ENCODE measurements at places on chromosomes 3 and 15. TPM values are rescaled to one million over a fixed set of nuclear protein-coding genes. Genes with fewer than 3 reads are reported as not detected.

Gene REC114
- total RNA-seq, result not detected

Gene IDH2
- 48.1 TPM for total RNA-seq

- no peaks in the 10 kb centered on the region for H3K36me3 ChIP-seq
- no peak overlapping the region for H3K27ac ChIP-seq
- no peak overlapping the region for H3K4me3 ChIP-seq
- H3K27me3 ChIP-seq, result no peaks in the 10 kb centered on the region
- DNase-seq, result no peak
Measured at GRCh38 chr15:42759093-42759492, 22.2 kb upstream of the CDAN1 start.

Gene SEMA5B
- total RNA-seq, result 0.15 TPM

- H3K27ac ChIP-seq, result no peak overlapping the region
- no peak for DNase-seq
- H3K27me3 ChIP-seq, result peaks cover 7% of the 10 kb centered on the region
- H3K4me1 ChIP-seq, result no peaks in the 10 kb centered on the region
Measured at GRCh38 chr3:72191209-72191960, 406.4 kb upstream of the PROK2 start.

DNA sequence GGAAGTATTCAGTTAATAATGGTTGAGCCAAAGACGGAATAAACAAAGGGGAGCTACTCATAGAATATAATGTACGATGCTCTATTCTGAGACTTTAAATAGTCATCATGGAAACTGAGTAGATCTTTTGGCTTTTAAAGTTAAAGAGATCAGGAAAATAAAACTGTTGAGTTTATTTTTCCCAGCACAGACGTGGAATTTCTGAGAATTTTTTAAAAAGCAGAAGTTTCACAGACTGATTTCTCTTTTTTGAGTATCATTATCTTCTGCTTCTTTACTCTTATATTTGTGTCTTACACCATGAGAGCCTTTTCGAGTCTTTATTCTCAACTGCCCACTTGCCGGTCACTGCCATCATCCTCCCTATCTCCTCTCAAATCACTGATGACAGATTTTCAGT lies 13.2 kb downstream of the P2RY14 start:
- H3K27ac ChIP-seq, result no peak overlapping the region
- H3K36me3 ChIP-seq, result no peaks in the 10 kb centered on the region
- DNase-seq, result no peak
- no peak overlapping the region for H3K4me3 ChIP-seq
- no peaks in the 10 kb centered on the region for H3K27me3 ChIP-seq
- no peaks in the 10 kb centered on the region for H3K4me1 ChIP-seq

DNA sequence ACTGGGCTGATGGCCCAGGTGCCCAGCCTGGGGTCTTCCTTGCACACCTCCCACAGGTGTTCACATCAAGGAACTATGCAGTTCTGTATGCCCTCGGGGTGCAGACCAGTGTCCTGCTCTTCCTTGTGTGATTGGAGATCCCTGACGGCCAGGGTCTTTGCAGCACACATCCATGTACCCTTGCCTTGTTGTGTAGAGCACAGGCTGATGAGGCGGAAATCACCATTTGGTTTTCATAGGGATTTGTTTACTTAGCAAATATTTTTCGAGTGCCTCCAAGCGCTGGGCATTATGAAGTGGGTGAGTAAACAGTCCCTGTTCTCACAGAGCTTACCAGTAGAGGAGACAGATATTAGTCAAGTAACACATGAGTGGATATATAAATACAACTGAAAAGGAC lies 209.3 kb upstream of the UMPS start:
- no peak overlapping the region for H3K4me3 ChIP-seq
- H3K27ac ChIP-seq, result no peak overlapping the region
- no peaks in the 10 kb centered on the region for H3K4me1 ChIP-seq
- no peaks in the 10 kb centered on the region for H3K36me3 ChIP-seq

Gene TRIM42
- total RNA-seq, result not detected

Gene RETNLB
- not detected for total RNA-seq

- no peaks in the 10 kb centered on the region for H3K27me3 ChIP-seq
- no peaks in the 10 kb centered on the region for H3K36me3 ChIP-seq
Measured at GRCh38 chr3:27730774-27731659, 8.9 kb upstream of the EOMES start.

- H3K4me1 ChIP-seq, result peaks cover 8% of the 10 kb centered on the region
- DNase-seq, result no peak
- no peaks in the 10 kb centered on the region for H3K36me3 ChIP-seq
- H3K4me3 ChIP-seq, result no peak overlapping the region
- no peak overlapping the region for H3K27ac ChIP-seq
Measured at GRCh38 chr3:127706785-127707351, 34.1 kb downstream of the ABTB1 start.

GRCh38 chr3:20240154-20240883 lies 54.3 kb upstream of the SGO1 start:
- DNase-seq, result no peak
- no peak overlapping the region for H3K4me3 ChIP-seq
- no peak overlapping the region for H3K27ac ChIP-seq
- no peaks in the 10 kb centered on the region for H3K36me3 ChIP-seq

DNA sequence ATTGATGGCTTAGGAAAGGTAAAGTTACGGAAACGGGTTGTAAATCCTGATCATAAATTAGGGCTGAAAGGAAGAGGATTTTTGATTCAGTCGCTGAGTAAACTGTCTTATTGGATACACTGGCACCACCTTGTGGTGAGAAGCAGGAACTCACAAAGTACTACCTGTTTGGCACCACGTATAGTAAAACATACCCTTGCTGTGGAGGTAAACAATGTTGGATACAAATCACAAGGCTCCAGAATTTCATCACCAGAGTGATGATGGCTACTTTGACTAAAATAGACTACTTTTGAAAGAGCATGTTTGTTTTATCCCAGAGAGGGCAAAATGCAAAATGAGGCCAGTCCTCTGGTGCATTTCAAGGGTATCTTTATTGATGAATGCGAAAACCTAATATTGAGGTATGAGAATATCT lies 216.9 kb downstream of the IGSF11 start:
- H3K4me1 ChIP-seq, result no peaks in the 10 kb centered on the region
- H3K27me3 ChIP-seq, result no peaks in the 10 kb centered on the region
- H3K36me3 ChIP-seq, result no peaks in the 10 kb centered on the region
- no peak overlapping the region for H3K27ac ChIP-seq

Gene C3orf33
- 4.7 TPM for total RNA-seq

DNA sequence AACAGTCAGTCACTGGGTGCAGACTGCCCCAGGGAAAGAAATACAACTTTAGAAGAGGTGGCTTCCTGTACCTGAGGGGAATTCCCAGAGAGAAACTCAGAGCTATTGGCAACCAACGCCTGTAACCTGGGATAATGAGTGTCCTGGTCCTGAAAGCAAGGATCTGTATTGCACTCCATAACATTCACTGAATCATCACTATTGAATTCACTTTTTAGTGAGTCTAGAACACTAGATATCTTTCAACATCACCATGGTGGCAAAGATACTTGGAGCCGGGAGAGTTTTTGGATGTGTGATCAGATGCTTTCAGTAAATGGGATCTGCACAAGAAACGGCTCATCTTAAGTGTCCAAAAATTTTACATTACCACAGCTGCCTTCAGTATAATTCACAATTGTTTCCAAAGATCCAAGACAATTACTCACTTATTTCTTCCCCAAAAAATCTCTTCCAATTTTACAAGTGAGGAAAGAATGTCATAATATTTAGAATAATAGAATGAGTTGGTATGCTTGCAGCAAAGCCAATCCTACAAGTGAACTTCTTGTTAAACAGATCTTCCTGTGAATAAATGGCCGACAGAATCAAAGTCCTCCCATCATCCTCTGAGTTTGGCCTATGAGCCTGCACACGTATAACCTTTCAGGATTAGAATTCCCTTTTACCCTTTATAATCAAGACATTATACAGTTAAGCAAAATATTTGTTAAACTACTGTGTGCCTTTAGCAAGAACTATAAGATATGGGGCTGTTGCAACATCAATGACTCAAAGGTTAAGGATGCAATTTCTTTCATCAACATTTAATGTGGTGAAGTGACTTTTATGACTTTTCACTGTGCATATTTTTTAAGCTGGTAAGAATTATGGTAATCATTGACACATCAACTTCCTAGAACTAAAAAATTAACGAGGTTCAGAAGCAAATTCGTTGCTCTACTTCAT lies 243.3 kb upstream of the COL8A1 start:
- no peak for DNase-seq
- no peak overlapping the region for H3K4me3 ChIP-seq
- H3K27me3 ChIP-seq, result peaks cover 35% of the 10 kb centered on the region
- H3K27ac ChIP-seq, result no peak overlapping the region

Gene EPB42
- total RNA-seq, result not detected

DNA sequence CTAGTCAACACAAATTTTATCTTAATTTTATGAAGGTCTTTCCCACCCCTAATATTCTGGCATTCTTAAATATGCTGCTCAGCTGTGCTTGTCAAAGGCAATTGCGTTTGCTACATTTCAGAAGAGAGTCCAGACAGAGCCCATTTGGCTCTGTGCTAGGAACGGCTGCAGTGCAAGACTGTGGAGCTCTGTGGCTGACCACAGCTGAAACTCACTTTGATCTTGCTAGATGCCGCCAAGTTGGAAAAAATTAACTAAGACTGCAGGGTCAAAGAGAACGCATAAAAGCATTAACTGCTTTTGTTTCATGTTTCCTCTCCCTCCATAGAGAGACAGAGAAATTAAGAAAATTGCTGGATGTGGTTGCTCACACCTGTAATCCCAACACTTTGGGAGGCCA lies 7.6 kb upstream of the PPP1R2 start:
- no peaks in the 10 kb centered on the region for H3K27me3 ChIP-seq
- peaks cover 19% of the 10 kb centered on the region for H3K4me1 ChIP-seq
- H3K4me3 ChIP-seq, result no peak overlapping the region

Gene GP9
- total RNA-seq, result not detected

Gene RTP1
- not detected for total RNA-seq

Gene HDC
- total RNA-seq, result not detected

Gene LYZL4
- total RNA-seq, result not detected

GRCh38 chr3:13134166-13134878 lies 61.1 kb upstream of the IQSEC1 start:
- no peaks in the 10 kb centered on the region for H3K36me3 ChIP-seq
- DNase-seq, result no peak
- no peak overlapping the region for H3K27ac ChIP-seq
- H3K4me3 ChIP-seq, result no peak overlapping the region
- no peaks in the 10 kb centered on the region for H3K27me3 ChIP-seq

GRCh38 chr3:99256788-99257187 lies 355.3 kb upstream of the DCBLD2 start:
- no peaks in the 10 kb centered on the region for H3K36me3 ChIP-seq
- H3K4me3 ChIP-seq, result no peak overlapping the region
- no peak for DNase-seq
- no peak overlapping the region for H3K27ac ChIP-seq
- no peaks in the 10 kb centered on the region for H3K4me1 ChIP-seq

Gene GRAMD1C
- total RNA-seq, result 7.9 TPM

DNA sequence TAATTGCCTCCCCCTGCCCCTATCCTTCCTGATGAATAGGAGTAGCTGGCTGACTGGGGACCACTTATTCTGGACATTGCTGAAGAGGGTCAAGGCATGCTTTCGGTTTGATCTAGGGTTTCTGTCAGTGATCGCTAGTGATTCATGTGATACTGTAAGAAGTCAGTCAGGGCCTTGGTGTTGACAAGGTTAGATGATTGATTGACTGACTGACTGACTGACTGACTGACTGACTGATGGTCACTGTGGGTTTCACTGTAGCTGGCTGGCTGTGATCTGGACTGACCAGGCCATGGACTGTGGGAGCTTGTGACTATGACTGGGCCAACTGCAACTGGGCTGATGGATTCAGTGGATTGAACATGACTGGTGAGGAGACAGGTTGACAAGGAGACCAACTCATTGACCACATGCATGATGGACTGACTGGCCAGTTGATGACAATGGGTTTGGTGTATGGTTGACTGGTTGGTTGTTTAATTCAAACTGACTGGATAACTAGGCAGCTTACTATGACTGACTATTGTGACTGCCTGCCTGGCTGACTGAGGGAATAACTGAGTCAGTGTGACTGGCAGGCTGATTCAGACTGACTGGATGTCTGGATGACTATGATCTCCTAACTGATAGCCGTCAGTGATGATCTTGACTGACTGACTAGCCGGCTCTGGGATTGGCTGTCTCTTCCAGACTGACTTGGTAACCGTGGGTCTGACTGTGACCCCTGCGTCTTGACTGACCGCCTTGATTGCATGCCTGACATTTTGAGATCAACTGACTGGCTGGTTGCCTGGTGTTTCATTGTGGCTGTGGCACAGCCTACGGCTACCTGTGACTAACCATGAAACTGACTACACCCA lies 509.9 kb downstream of the SHQ1 start:
- DNase-seq, result peak; percentile 12
- no peak overlapping the region for H3K4me3 ChIP-seq
- H3K4me1 ChIP-seq, result peaks cover 11% of the 10 kb centered on the region
- peak overlapping the region; percentile 42 for H3K27ac ChIP-seq
- H3K36me3 ChIP-seq, result no peaks in the 10 kb centered on the region
- no peaks in the 10 kb centered on the region for H3K27me3 ChIP-seq

DNA sequence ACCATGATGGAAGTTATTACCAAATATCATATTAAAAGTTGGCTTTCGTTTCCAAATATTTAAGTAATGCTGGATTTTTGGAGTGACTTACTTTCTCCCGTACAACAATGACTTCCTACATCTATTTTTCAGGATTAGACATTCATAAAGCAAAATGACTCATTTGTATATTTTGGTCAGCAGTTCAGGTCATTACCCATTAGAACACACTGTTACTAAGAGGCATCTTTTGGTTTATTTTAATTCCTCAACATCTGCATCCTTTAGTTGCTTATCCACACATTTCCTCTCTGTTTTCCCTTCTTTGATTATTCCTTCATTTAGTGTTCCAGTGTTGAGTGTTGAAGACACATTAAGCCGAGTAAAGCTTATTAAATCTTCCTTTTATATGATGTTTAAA lies 348.2 kb downstream of the NAALADL2 start:
- no peak overlapping the region for H3K27ac ChIP-seq
- H3K4me3 ChIP-seq, result no peak overlapping the region
- no peaks in the 10 kb centered on the region for H3K4me1 ChIP-seq
- H3K27me3 ChIP-seq, result no peaks in the 10 kb centered on the region

Gene C3orf20
- total RNA-seq, result 0.20 TPM

- 0 out of 2 replicates have a peak, but pooled peaks cover 4% of the 10 kb centered on the region for H3K4me1 ChIP-seq
- no peak for DNase-seq
- no peaks in the 10 kb centered on the region for H3K36me3 ChIP-seq
Measured at GRCh38 chr3:141710888-141711616, 27.0 kb upstream of the RNF7 start.

DNA sequence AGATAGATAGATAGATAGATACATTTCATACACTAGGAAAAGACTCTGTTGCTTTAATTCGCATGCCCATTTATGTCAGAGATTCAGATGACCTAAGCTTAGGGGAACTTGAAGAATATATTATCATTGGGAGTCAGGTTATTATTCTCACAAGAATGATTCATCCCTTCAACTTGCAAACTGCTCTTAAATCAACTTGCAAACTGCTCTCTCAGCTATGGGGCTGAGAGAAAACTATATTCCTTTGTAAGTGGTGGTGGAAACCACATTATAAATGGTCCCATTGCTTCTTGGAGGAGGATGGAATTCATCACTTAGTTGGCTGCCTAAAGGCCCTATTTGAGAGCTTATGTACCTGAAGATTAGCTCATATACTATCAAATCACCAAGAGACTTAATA lies 160.9 kb upstream of the STAC start:
- no peak for DNase-seq
- no peaks in the 10 kb centered on the region for H3K36me3 ChIP-seq
- H3K27me3 ChIP-seq, result no peaks in the 10 kb centered on the region
- no peak overlapping the region for H3K27ac ChIP-seq
- H3K4me3 ChIP-seq, result no peak overlapping the region

GRCh38 chr15:53716909-53717876 lies 42.3 kb downstream of the WDR72 start:
- H3K36me3 ChIP-seq, result no peaks in the 10 kb centered on the region
- no peak for DNase-seq
- H3K27me3 ChIP-seq, result 0 out of 2 replicates have a peak, but pooled peaks cover 3% of the 10 kb centered on the region
- no peak overlapping the region for H3K4me3 ChIP-seq
- H3K4me1 ChIP-seq, result no peaks in the 10 kb centered on the region
- H3K27ac ChIP-seq, result no peak overlapping the region
